Hematopoietic multipotent progenitor cell treated with erythropoietin and hydrocortisone succinate and interleukin-3 and kit ligand, for 6 days (in vitro differentiated cells): ENCODE measurements at places on chromosomes 1 and 21.
A peak's percentile ranks its signal among the peaks of the same experiment; 100 is the strongest.

- DNase-seq, result no peak
Measured at GRCh38 chr21:14353726-14354125, 29.2 kb downstream of the HSPA13 start.

GRCh38 chr1:159779403-159779851 lies 1.3 kb upstream of the DUSP23 start:
- no peak for DNase-seq

- no peak for DNase-seq
Measured at GRCh38 chr21:33367309-33367973, 35.8 kb upstream of the IFNGR2 start.

GRCh38 chr1:180385144-180385543 lies 117.2 kb downstream of the ACBD6 start:
- no peak for DNase-seq

DNA sequence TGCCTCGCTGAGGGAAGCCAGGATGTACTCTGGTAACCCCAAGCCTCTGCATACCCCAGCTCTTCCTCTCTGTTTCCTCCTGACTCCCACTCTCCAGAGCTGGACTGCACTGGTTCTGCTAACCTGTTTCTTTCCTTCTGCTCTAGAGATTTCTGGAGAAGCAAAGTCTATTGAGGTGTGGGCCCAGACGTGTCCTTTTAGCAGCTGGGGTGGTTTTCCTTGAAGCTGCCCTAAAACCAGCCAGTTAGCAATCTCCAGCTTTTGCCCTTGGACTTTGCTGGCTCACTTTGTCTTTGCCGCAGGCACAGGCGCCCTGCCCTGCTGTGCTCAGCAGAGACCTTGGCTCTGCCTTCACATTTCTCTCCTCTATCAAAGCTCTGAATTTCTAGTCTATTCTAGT lies 171.8 kb upstream of the IVNS1ABP start:
- no peak for DNase-seq

DNA sequence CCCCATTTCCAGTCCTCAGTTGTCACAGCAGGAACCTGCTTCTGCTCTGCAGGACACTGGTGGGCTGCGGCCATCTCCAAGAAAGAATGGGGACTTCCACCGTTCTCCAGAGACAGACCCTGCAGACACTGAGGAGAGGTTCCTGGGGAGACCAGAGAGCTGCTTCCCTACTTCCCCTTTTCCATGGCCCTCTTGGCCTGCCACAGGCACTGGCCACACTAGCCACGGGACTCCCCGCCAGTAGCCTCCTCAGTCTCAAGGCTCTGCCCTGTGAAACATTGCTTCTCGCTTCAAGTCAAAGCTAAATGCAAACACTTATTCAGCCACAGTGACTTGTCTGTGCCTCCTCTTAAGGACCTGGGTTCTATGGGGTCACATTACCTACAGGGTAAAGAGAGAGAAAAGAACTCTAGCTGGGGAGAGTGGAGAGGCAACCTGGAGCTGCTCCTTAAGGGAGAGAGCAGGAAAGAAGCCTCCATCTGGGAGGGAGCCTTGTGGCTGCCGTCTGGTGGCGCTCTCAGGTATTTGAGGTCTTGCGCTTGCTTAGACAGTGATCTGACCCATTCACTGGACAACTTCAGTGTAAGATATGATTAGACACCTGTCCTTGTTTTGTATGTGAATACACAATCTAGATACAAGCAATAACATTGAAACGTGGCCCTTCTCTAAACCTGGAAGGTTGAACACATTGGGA lies 5.4 kb upstream of the SLAMF8 start:
- no peak for DNase-seq

- peak; percentile 100 for DNase-seq
Measured at GRCh38 chr21:33324291-33325221, at the start of gene IFNAR1. Gene IFNAR1, plus strand, starts transcription at chr21:33324970. Its CDS starts 86 bp downstream, at chr21:33325056.

- no peak for DNase-seq
Measured at GRCh38 chr21:46122758-46123683, 25.1 kb downstream of the COL6A2 start.
